CD14-positive monocyte (primary cell): ENCODE measurements at places on chromosomes 1 and 21. TPM values are rescaled to one million over a fixed set of nuclear protein-coding genes. Genes with fewer than 3 reads are reported as not detected.

Gene PPM1J
- 0.41 and 0.69 TPM in 2 replicates for polyA plus RNA-seq

Gene DIO1
- 0.22 TPM for polyA plus RNA-seq

Gene KIRREL1
- polyA plus RNA-seq: not detected

Gene PLOD1
- polyA plus RNA-seq: 44.5 TPM

Gene TTC22
- polyA plus RNA-seq: not detected

Gene MCOLN3
- polyA plus RNA-seq: 0.03 TPM in 1 of 2 replicates, not detected in the other

Gene C1orf50
- polyA plus RNA-seq: 1.3 and 4.3 TPM in 2 replicates

Gene NMNAT2
- 0.22 TPM for polyA plus RNA-seq

Gene CEP85
- 10.9 TPM for polyA plus RNA-seq

Gene BEST4
- 0.10 and 0.19 TPM in 2 replicates for polyA plus RNA-seq

Gene PIGP
- polyA plus RNA-seq: 17.6 TPM

Gene THEM5
- polyA plus RNA-seq: not detected

Gene EPS8L3
- polyA plus RNA-seq: not detected in 2 replicates

Gene PTPN7
- polyA plus RNA-seq: 4.0 TPM

Gene CLCA2
- not detected in 2 replicates for polyA plus RNA-seq

Gene HES5
- 0.10 TPM in 1 of 2 replicates, not detected in the other for polyA plus RNA-seq

Gene REN
- not detected for polyA plus RNA-seq

Gene PFKFB2
- polyA plus RNA-seq: 2.1 TPM

Gene RHBDL2
- polyA plus RNA-seq: 0.08 TPM

Gene CFHR4
- polyA plus RNA-seq: not detected in 2 replicates

Gene LCE6A
- polyA plus RNA-seq: not detected in 2 replicates

Gene SLC1A7
- polyA plus RNA-seq: not detected in 2 replicates

Gene ACKR1
- polyA plus RNA-seq: 0.14 TPM

Gene KDF1
- not detected in 2 replicates for polyA plus RNA-seq
